ENCODE measurements at places on chromosomes 1 and 21.

DNA sequence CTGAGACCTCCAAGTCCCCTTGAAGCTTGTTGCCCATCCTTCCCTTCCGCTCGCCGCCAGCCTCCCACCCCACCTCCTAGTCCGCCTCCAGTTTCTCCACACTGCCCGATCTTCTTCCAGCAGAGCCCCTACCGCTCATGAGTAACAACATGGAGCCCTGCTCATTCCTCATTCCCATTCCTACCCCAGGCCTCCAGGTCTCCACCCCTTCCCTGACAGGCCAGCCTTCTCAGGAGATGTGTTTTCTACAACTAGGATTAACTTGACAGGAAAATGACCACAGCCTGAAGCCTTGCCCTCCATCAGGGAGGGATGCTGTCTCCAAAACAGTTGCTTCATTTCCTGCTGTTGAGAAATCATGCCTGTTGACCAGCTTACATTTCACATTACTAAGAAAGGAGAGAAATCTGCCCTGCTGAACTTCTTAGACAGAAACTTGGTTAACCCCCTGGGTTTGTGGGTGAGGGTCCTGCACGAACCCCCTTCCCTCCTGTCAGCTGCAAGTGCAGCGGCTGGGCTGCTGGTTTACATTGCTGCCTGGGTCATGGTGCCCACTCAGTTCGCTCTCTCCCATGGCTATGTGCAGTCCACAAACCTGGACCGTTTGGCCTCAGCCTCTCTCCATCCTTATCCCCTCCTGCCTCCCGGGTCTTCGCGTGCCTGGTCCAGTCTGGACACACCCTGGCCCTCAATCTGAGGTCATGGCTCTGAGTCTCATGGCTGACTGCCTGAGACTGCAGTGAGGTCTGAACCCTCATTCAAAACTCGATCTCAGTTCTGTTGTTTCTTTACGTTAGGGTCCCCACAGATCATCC lies 16.1 kb upstream of the CHI3L1 start:
- DNase-seq = no peak

DNA sequence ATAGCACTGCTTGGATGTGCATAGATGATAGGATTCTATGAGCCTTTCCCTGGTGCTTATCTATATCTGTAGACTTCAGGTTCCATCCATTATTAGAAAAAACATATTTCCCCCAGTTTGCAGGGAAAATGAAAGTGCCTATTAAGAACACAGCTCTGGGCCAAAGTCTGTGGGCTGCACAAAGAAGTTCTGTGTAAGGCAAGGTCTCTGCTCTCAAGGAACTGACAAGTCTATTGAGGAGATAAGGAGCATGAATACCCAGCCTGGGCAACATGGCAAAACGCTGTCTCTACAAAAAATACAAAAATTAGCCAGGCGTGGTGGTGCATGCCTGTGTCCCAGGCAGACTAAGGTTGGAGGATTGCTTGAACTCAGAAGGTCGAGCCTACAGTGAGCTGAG lies 22.3 kb upstream of the SDE2 start:
- DNase-seq = no peak

GRCh38 chr1:202710070-202711045 lies at the start of gene SYT2:
Gene SYT2 (minus strand): TSS chr1:202710454. CDS start chr1:202605772, 104,682 bp downstream.
- no peak for DNase-seq

DNA sequence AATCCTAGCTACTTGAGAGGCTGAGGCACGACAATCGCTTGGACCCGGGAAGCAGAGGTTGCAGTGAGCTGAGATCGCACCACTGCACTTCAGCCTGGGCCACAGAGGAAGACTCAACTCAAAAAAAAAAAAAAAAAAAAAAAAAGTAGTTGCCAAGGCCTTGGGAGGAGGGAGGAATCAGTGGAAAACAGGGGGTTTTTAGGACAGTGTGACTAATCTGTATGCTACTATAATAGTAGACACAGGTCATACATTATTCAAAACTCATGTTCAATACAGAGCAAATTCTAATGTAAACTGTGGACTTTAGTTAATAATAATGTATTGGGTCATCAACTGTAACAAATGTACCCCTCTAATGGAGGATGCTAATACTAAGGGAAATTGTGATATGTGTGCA lies 51.7 kb upstream of the CTPS1 start:
- DNase-seq = no peak

DNA sequence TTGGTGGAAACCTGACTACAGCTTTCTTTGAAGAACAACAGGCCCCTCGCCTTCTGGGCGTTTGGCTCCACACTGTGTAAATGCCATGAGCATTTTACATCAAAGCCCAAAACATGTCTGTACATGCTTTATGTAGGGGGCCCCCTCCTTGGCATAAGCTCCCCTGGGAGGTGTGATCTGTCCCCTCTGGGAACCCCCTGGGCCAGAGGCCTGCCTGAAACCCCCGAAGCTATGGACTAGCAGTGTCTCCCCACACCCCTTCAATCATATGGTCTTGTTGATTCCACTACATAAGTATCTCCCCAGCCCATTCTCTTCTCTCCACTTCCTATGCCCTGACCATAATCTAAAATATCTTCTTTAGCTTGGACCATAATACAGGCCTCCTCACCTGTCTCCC lies 241.5 kb downstream of the C1orf94 start:
- DNase-seq = no peak

DNA sequence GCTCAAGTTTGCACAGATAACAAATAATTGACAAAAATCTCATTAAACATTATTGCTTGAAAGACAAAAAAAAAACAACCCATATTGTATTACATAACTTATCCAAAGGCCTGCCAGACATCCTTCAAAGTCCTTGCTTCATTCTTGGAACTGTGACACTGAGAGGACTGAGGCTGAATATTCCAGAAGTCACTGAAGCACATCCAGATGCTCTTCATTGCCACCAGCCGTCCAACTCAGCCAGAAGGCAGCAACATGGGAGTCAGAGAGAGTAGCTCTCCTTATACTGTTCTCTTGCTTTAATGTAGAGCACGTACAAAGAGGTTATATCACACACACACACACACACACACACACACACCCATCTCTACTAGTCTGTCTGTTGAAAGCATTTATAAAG lies 755.0 kb downstream of the LTN1 start:
- no peak for DNase-seq

- DNase-seq = no peak
Observed at GRCh38 chr1:226975259-226976250, 35.5 kb downstream of the COQ8A start.

Data from stimulated activated CD8-positive, alpha-beta memory T cell treated with anti-CD3 and anti-CD28 coated beads, Interleukin-2, amount 100 ng/mL, for 1 hour (primary cell).